ENCODE measurements at places on chromosomes 6 and 20.

- no peak for DNase-seq
Observed at GRCh38 chr20:62350629-62351422, 16.3 kb downstream of the LAMA5 start.

- no peak for DNase-seq
Observed at GRCh38 chr6:135280375-135281136, 99.4 kb downstream of the MYB start.

- no peak for DNase-seq
Observed at GRCh38 chr6:28721372-28721771, 195.7 kb downstream of the GPX5 start.

DNA sequence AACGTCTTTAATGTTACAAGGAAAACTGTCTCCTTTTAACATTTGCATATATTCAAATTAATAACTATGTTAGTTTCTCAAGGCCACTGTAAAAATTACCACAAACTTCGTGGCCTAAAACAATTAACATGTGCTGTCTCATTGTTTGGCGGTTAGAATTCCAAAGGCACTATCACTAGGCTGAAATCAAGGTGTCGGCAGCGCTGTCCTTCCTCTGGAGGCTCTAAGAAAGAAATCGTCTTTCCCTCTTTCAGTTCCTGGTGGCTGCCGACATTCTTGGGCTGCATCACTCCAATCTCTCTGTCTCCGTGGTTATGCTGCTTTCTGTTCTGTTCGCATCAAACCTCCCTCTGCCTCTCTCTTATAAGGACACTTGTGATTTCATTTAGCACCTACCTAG lies 4.2 kb downstream of the TPD52L1 start:
- DNase-seq, result no peak

- DNase-seq, result no peak
Observed at GRCh38 chr6:132491303-132491702, 21.6 kb downstream of the STX7 start.

DNA sequence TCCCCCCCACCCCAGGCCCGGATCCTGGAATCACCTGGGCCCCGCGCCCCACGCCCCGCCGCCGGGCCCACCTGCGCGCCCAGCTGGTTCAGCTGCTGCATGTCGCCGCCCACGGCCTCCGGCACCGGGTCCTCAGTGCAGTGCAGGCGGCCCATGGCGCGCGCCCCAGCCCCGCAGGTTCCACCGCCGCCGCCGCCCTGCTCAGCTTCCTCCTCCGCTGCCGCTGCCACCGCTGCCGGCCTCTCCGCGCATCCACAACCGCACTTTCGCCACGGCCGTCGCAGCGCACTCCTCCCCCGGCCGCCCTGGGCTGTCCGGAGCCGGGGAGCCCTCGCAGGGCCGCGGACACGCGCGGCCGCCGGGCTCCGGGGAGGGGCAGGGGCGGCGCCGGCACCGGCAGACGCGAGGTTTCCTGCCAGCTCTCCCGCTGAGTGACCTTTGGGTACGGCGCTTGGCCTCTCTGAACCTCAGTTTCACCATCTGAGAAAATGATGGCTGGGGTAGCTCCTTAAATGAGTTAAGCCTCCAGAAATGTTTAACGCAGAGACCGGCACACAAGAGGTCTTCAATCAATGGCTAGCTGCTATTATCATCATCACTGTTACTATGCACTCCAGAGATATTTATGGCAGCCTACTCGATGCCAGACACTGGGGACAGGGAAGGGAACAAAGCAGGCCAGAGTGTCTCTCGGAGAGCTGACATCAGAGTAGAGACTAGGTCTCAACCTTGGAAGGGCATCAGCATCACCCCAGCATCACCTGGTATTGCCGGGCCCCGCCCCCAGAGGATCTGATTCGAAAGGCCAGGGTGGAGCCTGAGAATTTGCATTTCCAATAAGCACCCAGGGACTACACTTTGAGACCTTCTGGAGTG lies at the start of gene COMMD7:
COMMD7 (minus strand) TSS at position 231 of the 876 bp plus-strand sequence; CDS start at position 155, 76 bp downstream.
- no peak for DNase-seq

DNA sequence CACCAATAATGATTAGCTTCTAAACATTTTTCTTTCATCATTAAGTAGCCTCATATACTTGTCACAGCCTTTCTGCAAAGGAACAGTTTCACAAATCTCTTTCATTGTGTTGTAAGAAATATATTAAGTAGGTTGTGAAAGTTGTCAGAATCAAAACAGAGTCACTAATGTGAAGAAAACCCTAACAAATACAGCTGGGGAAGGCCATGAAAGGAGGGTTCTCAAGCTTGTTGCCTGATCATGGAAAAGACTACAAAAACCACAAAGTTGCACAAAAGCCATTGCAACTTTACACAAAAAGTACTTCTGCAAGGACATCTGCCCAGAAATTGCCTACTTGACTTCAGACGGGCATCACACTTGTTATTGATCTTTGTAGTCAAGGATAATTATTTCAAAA lies 216.1 kb downstream of the ALDH8A1 start:
- DNase-seq, result no peak

- DNase-seq, result no peak
Observed at GRCh38 chr6:53281518-53282215, 67.1 kb downstream of the ELOVL5 start.

DNA sequence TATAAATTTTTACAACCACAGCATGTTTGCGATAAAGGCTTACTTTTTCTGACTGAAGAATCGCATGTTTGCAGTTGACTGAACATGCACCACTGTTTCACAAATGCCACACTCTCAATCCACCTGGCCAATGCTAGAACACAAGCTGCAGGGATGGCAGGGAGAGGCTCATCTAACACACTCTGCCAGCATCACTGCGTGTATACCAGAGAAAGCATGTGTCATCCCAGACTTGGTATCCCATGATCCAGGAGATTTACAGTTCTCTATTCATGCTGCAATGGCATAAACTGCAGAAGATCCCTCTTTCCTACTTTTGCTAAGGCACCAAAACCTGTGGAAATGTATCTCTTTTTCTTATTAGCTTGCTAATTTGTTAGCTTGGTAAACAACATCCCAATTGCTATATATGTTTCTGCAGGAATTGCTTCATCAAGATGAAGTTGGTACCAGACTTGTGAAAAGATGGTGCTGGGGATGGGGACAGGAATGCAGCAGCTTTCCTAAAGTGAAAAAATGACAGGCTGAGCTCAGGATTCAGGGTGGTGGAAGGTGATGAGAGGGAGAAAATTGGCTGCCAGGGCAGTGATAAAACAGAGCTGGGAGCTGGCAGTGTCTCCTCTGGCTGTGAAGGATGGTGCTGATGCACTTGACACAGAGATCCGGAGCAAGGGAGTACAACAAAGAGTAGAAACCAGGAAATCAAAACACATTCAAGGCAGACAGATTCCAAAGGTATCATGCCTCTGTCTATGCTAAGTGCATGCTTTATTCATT lies 186.9 kb downstream of the HIVEP2 start:
- DNase-seq, result no peak

GRCh38 chr20:47062226-47062890 lies 167.7 kb downstream of the EYA2 start:
- DNase-seq, result no peak

DNA sequence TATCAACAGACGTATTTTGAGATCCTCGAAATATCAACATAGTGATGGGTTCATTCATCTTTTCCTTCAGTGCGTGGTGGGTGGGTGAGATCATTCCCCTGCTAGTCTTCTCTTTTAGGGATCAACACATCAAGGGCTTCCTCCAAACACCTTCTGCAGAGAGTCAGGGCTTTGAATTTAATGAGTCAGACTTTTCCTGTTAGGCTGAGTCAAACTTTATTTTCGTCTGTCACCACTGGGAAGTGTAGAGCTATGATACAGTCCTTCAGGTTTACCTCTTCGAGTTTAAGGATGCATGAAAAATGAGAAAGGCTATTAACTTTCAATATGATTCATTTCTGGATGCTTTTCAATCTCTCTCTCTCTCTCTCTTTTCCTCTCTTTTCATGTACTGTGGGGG lies 189.1 kb downstream of the BMP2 start:
- no peak for DNase-seq
